ENCODE measurements at places on chromosomes 1 and 21.

DNA sequence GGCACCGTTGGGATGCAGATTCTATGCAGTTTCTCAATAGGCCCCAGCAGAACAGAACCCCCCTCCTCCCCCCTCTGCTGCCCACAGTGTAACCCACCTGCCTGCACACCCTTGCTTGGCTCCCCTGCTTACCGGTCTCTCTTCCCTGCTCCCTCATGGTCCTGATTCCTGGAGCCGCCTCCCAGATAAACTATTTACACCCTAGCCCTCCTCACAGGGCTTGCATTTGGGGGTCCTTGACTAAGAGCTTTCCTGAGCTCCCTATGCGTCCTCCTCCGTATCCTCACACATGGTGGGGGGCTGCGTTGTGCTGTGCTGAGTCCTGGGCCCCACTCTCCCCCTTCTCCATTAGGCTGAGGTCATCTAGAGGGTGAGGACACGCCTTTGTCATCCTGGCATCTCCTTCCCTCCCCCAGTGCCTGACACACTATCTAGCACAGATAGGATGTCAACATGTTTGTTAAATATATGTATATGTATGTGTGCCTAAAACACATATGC, 121.9 kb downstream of the GRIK3 start:
- no peak for DNase-seq

- no peak for DNase-seq
Measured at GRCh38 chr1:231039161-231040018, 664 bp downstream of the FAM89A start.

DNA sequence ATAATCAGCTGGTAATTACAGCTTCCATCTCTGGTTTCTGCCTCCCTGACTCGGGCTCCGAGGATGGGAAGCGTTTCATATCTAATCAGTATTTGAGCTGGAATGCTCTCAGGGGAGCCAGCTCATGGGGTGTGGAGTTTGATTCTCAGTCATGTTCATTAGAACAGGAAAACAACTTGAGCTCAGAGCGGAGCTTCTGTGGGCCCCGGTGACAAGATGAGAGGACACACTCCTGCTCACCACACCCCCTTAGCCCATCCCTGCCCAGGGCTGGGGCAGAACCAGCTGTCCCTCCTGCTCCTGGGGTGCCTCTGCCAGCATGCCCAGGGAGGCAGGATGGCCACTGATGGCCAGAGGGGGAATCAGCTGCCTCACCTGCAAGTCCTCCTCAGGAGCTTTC, 726.0 kb downstream of the PTPRU start:
- DNase-seq: no peak

GRCh38 chr21:36092681-36093080, 22.9 kb downstream of the CBR1 start:
- DNase-seq: no peak

DNA sequence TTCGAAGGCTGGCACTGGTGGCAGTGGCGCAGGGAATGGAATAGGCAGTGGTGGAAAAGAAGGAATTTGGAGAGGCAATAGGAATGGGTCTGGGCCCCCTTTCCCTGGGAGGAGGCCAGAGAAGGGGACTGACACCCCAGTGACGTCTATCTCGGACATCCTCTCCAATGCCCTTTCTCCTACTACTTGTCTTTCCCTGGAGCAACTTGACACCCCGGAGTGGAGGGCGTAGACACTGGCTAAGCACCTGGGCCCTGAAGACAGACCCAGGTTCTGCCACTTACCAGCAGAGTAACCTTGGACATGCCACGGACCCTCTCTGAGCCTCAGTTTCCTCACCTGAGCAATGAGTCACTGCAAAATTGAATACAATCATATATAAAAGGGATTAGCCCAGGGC, 86.8 kb downstream of the CAMK2N1 start:
- no peak for DNase-seq

- no peak for DNase-seq
Measured at GRCh38 chr1:119141020-119141424, 569 bp upstream of the WARS2 start.

GRCh38 chr1:190699165-190699564, 221.5 kb upstream of the BRINP3 start:
- DNase-seq: no peak

- DNase-seq: no peak
Measured at GRCh38 chr1:25019337-25020172, 89.5 kb upstream of the RUNX3 start.

DNA sequence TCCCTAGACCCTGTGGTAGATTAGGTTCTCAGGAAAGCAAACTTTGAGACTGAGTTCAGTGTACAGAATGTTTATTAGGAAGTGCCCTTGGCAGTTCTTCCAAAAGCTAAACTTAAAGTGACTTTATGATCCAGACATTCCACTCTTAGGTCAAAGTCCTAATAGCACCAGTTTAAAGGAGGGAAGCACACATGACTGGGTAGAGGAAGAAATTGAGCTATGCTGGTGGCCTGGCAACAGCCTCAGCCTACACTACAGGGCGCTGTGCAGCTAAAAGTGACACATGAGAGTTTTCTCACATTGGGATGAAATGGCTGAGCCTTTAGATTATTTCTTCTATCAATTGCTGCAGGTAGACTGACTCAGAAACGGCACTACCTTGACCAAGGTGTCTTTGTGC, 280.4 kb downstream of the BRINP2 start:
- no peak for DNase-seq

DNA sequence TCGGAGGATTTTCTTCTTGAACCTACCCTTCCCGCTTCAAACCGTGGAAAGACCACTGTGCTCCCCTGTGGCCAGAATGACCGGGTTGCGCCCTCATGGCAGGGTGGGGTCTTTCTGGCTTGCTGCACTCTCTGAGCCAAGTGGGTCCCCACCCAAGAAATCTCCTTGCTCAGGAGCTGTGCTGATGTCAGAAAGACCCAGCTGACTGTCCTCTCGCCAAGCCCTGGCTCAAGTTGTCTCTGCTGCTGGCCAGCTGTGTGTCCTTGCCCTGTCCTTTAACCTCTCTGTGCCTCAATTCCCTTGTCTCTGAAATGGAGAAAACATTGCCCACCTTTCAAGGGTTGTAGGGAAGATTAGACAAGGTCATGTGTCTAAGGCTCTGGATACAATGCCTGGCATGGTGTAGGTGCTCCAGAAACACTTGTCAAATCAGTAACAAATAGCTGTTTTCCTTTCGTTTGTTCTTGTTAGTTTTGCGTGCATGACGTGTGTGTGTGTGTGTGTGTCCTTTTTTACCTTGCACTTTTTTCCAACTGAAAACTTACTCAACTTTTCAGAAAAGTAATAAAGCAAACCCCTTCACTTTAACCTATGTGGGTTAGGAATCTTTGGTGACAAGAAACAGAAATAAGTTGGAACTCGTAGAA, 41.1 kb upstream of the RPL11 start:
- no peak for DNase-seq

GRCh38 chr21:27476696-27477095, 509.8 kb upstream of the ADAMTS5 start:
- no peak for DNase-seq

DNA sequence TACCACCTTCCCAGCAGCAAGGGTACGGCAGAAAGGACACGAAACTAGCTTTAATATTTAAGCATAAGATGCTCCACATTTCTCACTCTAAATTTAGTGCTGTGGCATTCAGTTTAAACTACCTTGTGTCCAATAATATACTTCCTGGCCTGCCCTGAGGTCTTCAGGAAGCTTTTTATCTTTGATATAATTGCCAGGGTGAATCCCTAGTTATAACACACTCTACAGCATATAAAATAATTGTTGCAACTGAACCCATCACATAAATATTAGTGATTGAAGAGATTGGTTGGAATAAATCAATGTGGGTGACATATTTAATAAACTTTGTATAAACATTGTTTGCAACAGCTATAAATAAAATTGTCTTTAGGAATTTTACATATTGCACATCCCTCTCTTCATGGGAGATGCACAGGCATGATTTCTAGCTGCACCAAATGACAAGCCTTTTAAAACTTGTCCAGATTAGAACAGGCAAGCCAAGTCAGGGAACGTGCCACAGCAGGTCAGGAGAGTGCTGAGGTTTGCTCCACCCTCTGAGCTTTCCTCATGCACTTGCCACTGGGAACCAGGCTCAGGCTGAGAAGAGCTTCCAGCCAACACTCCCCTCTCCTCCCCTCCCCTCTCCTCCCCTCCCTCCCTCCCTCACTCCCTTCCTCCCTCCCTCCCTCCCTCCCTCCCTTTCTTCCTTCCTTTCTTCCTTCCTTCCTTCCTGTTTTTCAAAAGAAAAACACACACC, 623.2 kb upstream of the PKN2 start:
- DNase-seq: no peak

GRCh38 chr1:67429011-67429527, 1.1 kb downstream of the SERBP1 start:
- DNase-seq: no peak

DNA sequence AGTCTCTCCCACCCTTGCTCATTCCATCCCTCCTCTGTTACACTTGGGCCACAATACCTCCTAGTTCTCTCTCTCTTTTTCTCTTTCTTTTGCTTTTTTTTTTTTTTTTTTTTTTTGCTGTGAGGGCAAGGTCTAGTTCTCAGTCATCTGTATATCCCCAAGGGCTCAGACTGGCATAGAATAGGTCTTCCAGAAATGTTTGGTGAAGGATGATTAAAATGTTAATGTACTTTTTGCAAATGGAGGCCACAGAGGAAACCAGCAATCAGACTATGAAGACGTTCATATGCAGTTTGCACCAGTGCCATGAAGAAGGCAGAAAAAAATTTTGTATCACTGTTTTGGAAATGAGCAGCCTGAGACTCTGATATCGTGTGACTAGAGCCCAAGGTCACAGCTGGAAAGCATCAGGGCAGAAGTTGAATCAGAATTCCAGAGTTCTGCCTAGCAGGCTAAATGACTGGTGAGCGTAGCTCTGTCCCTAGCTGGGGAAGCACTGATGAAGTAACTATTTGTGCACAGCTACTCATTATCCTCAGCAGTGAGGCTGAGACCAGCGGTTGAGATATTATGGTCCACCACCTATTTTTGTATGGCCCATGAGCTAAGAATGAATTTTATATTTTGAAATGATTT, 186.5 kb downstream of the TGFBR3 start:
- DNase-seq: no peak

DNA sequence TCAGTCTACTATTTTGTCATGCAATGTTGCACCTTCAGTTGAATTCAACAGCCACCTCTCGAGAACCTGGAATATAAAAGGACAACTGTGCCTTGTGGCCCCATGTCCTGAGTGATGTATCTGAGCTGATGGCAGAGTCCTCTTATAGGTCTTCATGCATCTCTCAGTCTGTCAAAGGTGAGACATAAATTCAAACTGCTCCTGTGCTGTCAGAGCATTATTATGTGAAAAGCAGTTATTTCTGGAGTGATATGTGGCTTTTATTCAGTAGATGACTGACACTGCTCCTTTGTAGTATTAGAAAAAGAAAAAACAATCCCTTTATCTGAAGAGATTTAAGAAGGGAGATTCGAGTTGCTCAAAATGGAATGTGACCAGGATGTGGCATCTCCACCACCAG, 8.4 kb downstream of the S100A10 start:
- DNase-seq: no peak

DNA sequence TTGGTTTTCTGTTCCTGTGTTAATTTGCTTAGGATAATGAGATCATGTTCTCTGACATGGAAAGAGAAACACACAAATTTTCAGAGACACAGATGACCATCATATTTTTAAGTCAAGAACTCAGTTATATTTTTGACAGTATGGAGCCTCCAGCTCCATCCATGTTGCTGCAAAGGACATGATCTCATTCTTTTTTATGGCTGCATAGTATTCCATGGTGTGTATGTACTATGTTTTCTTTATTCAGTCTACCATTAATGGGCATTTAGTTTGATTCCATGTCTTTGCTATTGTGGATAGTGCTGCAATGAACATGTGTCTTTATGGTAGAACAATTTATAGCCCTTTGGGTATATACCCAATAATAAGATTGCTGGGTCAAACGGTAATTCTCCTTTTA, 47.0 kb downstream of the DDR2 start:
- no peak for DNase-seq

- no peak for DNase-seq
Measured at GRCh38 chr21:23394458-23394857, 2212.8 kb downstream of the MRPL39 start.

DNA sequence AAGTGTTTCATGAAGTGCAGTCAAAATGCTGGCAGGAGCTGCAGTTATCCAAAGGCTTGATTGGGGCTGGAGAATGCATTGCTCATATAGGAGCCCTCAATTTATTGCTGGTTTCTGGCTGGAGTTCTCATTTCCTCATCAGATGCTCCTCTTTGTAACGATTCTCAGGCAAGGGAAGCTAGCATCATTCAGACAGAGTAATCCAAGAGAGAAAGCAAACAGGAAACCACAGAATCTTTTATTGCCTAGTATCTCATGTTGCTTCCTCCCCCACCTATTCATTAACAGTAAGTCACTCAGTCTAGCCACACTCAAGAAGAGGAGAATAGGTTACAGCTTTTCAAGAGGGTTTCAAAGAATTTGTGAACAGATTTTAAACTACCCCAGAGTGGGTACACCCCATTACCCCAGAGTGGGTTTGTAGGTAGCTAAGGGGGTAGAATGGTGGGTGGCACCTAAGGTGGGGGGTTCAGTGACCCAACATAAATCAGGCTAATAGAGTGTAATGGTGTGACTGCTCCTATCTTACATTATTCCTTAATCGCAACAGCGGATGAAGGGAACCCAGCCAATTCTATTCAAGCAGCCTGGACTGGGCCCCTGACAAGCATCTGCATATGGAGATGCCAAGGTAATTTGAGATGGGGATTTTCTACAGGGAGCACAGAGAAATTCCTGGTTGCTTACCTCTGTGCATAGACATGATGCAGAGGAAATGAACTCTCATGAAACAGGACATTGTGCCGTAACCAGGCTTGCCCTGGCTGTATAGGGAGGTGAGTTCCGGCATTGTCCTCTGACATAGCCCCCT, 67.1 kb downstream of the KCNJ15 start:
- no peak for DNase-seq

GRCh38 chr1:43531906-43532584, 1.4 kb downstream of the PTPRF start:
- no peak for DNase-seq

- no peak for DNase-seq
Measured at GRCh38 chr1:223496883-223497282, 103.7 kb downstream of the CCDC185 start.

DNA sequence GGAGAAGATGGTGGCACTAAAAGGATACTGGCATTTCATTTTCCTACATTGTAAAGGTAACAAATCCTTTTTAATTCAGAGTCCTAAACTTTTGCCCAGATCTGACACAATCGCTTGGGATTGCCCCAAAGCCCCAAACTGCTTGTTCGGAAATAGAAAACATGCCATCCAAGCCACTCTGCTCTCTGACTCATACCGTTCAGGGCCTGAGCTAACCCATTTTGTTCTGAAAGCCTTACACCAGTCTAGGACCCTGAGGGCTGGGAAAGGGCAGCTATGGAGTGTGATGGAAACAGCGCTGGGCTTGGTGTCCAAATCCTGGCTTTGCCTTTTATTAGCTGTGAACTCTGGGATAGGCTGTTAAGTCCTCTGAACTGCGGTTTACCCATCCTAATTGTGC, 159.4 kb upstream of the UBE2U start:
- DNase-seq: no peak
